ENCODE measurements at places on chromosomes 5 and 9.

DNA sequence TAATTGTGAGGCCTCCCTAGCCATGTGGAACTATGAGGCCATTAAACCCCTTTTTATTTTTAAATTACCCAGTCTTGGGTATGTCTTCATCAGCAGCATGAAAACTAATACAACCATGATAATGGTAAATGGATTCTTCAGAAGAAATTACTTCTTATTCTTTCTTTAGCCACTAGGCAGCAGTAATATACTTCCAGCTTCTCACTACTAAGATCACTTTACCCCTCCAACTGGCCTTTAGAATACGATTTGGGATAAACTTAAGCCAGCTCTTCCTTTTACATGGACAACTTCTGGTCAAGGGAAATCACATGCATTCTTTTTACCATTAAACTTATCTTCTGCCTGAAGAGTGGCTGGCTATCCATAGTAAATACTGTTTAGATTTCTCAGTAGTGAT lies 355.4 kb downstream of the MAN2A1 start:
- no peak for DNase-seq

- no peak for DNase-seq
These were observed 373.3 kb downstream of the ARHGEF28 start for GRCh38 chr5:73999297-73999696.

- DNase-seq = peak; percentile 77
These were observed 169.6 kb upstream of the PITX1 start for GRCh38 chr5:135203593-135204036.

- peak; percentile 38 for DNase-seq
These were observed 35.3 kb upstream of the JMY start for GRCh38 chr5:79200573-79201183.
